Caudate nucleus (tissue), 63 donors: ENCODE measurements at places on chromosomes 3 and 15.
A peak's percentile ranks its signal among the peaks of the same experiment; 100 is the strongest.

GRCh38 chr3:60551455-60552209 lies 699.6 kb downstream of the FHIT start:
- no peak for DNase-seq

- no peak for DNase-seq
Observed at GRCh38 chr15:95017666-95018328, 786.4 kb downstream of the MCTP2 start.

GRCh38 chr3:48344867-48345507 lies 11.5 kb upstream of the SPINK8 start:
- DNase-seq: no peak

GRCh38 chr3:32045091-32045915 lies 61.1 kb upstream of the GPD1L start:
- DNase-seq: peak; percentile 3

- no peak for DNase-seq
Observed at GRCh38 chr3:58560771-58561311, 16.4 kb downstream of the FAM107A start.

DNA sequence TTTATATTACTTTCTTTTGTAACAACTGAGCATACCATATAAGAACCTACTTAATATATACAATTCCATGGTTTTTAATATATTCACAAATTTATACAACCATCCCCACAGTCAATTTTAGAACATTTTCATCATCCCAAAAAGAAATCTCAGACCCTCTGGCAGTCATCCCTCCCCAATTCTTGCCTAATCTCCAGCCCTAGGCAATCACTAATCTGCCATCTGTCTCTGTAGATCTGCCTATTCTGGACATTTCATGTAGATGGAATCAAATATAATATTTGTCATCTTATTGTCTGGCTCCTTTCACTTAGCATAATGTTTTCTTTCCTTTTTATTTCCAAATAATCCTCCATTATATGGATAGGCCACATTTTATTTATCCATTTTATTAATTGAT lies 92.5 kb downstream of the LARS2 start:
- DNase-seq: no peak

- no peak for DNase-seq
Observed at GRCh38 chr3:21751886-21752285, 876 bp upstream of the ZNF385D start.

DNA sequence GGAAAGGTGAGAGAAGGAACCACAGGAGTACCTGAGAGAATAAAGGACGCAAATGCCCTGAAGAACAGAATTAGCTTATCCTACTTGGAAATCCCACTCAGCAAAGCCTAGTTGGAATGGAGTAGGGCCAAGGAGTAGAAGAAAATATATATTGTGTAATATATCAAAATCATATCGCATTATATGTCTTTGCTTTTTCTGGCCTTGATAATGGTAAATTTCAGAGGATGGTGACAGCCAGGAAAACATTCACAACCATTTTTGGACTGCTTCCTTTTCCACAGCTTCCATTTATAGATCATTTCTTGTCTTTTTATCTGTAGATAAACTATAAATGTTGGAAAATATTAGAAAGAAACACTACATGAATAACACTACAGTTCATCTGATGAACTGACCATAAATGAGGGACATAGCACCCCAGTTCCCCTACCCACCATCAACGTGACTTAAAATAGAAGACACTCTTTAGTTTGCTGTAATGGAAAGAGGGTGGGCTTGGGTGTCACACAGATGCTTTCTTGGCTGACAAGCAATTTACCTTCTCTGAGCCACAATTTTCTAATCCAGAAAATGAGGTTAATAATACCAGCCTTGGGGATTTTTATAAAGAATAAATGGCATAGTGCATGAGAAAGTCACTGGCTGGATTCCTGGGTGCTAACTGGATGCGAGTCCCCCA lies 569.6 kb downstream of the NTRK3 start:
- no peak for DNase-seq

DNA sequence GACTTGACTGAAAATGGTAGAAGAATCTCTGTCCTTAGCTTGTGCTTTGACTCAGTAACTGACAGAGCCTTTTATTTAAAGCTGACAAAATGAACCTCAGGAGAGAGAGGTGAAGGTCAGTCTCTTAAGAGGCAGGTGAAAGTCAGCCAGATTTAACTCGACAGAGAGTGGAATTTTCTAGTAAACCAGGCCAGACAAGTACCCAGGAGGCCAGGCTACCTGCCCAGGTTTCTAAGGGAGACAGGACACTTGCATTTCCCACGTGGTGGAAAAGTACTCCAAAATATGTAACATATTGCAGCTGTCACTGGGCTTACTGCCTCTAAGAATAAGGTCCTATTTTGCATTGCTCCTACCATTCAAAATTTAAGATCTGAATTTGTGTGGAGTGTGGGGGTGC lies 167.9 kb downstream of the FMN1 start:
- no peak for DNase-seq

- DNase-seq: no peak
Observed at GRCh38 chr3:100106531-100107141, 7.7 kb downstream of the FILIP1L start.

DNA sequence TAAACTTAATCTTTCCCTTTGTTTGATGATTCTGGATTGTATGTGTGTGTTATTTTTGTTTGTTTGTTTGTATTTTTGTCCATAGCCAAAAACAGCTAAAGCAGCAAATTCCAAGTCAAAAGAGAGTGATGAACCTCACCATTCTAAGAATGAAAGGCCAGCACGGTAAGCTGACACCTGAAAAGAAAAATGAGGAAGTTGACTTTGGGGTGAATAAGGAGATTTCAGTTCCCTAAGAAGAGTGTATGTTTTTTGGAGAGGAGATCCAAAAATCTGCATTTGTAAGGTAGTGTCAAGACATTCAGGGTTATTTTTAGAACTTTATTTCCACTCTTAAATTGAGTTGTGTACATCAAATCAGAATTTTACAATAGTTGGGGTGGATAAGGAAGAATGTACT lies 52.3 kb upstream of the UTS2B start:
- no peak for DNase-seq

DNA sequence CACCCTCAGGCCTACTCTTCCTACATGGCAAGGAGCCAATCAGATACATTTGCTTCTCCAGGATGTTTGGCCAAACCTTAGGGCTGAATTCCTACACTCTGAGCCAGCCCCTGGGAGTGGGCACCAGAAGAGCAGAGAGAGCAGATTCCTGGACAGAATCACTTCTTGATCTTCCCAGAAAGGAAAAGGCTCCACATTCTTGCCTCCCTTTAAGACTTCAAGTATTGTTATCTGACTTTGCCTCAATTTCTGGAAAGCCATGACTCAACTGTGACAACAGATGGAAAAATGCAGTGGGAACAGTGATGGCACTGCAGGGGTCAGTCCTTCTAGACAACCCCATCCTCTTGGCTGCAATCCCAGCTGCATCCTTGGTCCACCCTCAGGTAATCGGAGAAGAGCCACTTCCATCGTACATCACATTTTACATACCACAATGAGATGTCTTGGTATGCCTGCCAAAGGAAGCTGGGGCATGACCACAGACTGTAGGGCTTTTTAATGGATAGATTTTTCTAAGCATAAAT lies 21.0 kb downstream of the SLCO2A1 start:
- DNase-seq: no peak

DNA sequence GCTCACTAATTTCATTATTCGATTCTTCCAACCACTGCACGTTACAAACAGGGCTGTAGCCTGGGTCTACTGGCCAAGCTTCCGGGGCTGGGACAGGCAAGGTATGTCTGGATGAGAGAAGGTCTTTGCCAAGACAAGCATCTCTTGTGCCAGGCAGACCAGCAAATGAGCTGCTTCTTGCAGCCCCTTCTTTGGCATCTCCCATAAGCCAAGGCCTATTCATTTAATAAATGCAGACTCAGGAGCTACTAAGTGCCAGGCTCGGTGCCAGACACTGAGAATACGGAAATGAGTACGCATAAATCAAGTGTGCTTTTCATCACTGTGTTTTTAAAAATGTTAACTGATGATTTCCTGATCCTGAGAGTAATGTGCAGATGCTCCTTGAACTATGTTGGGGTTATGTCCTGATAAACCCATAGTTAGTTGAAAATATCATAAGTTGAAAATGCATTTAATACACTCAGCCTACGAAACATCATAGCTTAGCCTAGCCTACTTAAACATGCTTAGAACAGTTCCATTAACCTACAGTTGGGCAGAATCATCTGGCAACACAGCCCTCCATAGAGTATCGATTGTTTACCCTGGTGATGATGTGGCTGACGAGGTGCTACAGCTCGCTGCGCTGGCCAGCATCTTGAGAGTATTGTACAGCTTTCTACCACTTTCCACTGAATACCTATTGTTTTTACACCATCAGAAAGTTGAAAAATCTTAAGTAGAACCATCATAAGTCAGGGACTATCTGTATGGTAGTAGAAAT lies 135.0 kb upstream of the CTDSPL start:
- no peak for DNase-seq

DNA sequence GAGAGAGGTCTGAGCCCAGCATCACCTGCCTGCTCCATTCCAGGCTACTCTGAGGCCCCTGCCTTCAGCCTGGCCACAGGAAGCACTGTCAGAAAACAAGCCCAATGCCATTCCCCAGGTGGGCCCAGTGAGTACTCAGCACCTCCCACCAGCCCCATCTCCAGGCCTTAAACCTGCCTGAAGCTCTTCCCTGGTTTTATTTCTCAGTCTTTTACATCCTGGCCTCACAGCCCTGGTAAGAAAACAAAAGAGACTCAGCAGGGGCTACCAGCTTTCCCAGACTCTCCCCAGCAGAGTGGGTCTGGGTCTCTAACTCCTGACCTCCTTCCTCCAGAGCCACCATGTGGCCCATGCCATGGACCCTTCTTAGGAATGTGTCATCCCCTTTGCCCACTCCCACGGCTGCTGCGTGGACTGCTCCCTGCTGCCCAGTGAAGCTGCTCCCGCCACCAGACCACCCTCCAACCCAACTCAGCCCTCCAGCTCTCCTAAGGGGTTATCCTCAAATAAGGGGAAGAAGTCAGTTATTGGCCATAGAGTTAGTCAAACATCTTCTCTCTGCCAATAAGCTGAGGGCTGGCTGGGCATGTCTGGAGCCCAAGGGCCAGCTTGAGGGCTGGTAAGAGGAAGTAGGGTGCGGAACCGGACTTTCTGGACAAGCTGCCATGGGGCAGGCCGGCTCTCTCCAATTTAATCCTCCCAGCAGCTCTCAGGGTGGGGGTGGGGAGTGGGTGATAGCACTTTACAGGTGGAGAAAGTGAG lies 116.7 kb upstream of the LINGO1 start:
- DNase-seq: no peak

DNA sequence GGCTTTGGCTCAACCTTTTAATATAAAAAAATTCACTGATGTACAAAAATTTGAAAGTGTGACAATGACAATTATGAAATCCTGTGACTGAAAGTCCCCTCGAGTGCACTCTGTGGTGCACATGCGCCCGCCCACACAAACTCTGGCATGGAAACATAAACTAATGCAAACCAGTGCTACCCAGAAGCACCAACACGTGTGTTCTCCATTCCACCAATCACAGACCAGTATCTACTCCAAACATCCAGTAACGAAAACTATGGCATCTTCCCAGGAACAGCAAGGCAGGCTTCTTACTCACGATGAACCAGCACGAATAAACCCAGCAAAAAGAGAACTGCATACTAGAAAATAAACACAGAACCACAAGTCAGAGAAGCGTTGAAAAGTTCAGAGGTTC lies 11.7 kb upstream of the NMB start:
- DNase-seq: no peak

DNA sequence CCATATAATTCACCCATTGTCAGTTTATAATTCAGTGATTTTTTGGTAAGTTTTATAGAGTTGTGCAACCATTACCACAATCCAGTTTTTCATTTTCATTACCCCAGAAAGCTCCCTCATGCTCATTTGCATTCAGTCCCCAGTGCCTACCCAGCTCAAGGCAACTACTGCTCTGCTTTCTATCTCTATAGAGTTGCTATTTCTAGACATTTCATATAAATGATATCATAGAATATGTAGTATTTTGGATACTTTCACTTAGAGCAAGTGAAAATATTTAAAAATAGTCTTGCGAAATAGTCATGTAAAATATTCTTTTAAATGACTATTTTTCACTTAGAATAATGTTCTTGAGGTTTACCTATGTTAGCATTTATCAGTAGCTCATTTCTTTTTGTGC lies 42.1 kb downstream of the ZNF654 start:
- DNase-seq: no peak

GRCh38 chr15:20356444-20356910 lies 185.1 kb downstream of the GOLGA6L6 start:
- DNase-seq: no peak

DNA sequence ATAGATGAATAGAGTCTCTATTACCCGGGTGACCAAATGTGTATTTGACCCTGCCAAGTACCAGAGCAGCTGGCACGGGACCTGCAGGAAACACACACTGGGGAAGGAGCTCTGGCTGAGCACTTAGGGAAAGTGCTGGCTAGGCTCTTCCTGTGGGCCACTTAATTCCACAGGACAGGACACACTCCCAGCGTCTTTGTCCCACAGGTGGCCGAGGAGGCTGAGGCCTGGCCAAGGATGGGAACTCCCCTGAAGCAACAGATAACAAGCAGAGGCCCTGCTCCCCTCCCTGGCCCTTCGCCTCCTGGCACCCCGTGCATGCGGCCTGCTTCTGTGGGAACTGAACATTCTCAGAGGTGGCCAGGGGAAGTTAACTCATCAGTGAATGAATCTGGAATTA lies 180.8 kb downstream of the ATP10A start:
- DNase-seq: no peak

GRCh38 chr3:157175691-157176507 lies 16.0 kb upstream of the CCNL1 start:
- no peak for DNase-seq

DNA sequence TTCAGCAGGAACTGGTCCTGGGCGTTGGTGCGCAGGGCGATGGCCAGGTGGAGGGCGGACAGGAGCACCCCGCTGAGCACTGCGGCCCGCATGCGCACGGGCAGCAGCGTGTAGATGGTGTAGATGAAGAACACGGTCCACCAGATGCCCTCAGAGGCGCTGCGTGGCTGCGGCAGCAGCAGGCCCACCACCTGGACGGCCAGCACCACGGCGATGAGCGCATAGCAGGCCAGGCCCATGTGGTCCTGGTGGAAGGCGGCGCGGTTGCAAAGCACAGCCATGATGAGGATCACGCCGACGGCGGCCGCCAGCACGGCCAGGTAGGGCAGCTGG lies 1.5 kb downstream of the ADCY5 start:
- no peak for DNase-seq

- DNase-seq: no peak
Observed at GRCh38 chr3:130480736-130481135, 36.2 kb upstream of the COL6A6 start.

DNA sequence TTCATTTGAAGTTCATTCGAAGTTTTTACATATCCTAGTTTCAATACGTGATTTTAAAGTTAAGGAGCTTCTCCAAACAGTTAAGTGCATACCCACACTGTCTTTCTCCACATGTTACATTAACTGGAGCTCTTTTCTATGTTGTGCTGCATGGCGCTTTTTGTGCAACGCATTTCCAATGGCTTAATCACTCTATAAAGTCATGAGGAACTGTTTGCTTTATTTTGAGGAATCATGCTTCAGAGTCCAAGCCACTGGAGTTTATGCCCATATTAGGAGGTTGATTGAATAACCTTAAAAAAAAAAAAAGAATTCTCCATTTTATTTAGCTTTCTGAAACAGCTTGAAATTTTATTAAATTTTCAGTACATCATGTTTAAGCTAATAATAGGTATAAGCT lies 109.4 kb upstream of the MBNL1 start:
- DNase-seq: no peak
